ENCODE measurements at places on chromosomes 12 and 14.

GRCh38 chr14:40981247-40981646 lies 625.4 kb upstream of the LRFN5 start:
- no peak for DNase-seq

- DNase-seq, result no peak
These were observed 1.2 kb downstream of the TARBP2 start for GRCh38 chr12:53502331-53502730.

GRCh38 chr12:39824505-39825212 lies 205.1 kb upstream of the ABCD2 start:
- DNase-seq, result no peak

DNA sequence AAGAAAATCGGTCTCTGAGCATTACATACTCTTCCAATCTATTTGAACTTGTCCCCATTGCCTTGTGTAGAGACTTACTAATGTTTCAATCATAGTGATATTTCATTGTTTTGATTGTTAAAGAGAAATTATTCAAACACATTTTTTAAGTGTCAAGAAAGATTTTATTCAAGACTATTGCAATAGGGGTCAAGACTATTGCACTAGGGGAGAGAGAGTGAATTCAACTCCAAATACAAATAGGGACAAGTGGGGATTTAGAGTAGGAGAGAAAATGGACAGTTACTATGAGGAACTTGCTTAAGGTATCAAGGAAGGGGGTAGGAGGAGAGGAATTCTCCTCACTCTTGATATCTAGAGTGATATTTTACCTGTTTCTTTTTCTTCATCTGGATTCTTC lies 73.1 kb downstream of the FAR2 start:
- DNase-seq, result no peak

GRCh38 chr14:65776193-65776852 lies 363.8 kb downstream of the FUT8 start:
- DNase-seq, result no peak

GRCh38 chr14:75906680-75907280 lies 75.0 kb downstream of the TGFB3 start:
- DNase-seq, result peak; percentile 31

DNA sequence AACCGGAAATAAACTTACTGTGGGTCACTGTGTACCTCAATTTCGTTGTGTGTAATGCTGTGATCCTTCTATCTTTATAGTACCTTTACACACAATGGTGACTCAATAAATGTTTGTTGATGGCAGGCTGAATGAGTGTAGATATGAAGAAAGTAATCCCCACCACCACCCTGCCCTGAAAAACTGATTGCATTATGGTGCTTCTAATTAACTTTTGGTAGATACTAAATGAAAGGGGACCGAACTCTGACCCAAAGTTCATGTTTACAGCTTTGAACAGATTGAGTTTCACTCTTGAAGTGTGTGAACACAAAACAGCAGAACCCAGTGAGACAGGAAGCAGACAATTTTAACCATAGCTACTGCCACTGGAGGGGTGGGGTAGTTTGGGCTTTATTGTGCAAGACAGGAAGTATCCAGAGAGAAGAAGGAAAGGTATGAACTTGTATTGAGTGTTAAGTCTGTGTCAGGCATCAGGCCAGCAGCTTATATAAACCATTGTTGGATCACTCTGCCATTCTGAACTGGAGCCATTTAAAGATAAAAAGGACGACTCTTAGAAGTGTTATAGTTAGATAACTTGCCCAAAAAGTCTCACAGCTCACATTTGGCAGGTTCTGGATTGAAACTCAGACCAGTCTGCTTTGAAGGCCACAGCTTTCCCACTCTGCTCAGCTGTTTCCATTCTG lies 197.0 kb upstream of the AMIGO2 start:
- DNase-seq, result peak; percentile 18

Data from T-helper 17 cell (primary cell).